ENCODE measurements at places on chromosomes 11 and 22.

DNA sequence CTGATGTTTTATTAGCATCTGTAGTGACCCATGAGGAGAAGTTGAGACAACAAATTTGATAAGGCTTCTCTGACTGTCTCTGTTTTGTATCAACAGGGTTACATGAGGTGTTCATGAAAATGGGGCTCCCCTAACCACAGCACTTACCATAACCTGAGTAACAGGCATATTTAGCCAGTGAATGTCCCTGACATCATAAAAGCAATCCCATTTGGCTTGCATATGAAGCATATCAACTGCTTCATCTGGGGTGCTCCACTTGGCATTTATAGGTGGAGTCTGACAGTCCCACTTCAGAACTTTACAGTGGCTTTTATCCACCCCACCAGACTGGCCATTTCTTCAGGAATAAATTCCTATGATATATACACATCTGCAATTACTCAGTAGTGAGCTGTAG, 257.6 kb downstream of the LUZP2 start:
- DNase-seq, result no peak

GRCh38 chr11:70506658-70506970, 108.3 kb downstream of the CTTN start:
- no peak for DNase-seq

GRCh38 chr11:128188346-128189004, 398.9 kb downstream of the ETS1 start:
- DNase-seq, result no peak

DNA sequence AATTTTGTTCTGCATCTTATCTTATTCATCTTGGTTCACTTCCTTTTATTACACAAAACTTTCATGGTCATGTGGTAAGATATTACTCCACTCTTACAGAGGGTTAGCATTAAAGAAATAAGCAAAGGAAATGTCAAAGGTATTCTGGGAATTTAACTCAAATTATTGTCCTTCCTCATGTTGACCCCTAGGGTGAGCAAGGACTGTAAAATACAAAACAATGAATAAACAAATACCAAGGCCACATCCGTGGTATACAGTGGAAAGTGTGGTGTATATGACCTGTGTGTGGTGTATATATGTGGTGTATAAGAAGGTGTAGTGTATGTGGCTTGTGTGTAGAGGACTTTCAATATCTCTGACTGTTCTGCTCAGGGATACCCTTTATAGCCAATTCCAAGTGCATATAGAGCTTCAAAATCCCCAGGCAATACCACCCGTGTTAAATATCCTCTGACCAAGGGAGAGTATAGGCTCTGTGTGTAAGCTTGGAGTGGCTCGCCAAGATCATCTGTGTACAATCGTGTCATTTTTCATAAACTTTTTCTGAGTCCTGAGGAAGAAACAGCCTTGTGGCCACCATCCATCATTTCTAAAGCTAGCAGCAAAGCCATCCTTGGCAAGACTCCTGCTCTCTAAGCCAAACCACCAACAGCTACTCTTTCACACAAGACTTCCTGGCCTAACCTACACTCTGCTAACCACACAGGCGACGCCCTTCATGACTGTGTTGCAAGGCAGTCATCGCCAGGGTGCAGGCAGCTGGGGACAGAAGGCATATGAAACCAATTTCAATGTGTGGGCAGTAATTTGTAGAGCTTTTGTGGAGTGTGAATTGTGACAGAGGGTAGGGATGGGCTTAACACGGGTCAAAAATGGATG, 548.0 kb downstream of the ETS1 start:
- no peak for DNase-seq

DNA sequence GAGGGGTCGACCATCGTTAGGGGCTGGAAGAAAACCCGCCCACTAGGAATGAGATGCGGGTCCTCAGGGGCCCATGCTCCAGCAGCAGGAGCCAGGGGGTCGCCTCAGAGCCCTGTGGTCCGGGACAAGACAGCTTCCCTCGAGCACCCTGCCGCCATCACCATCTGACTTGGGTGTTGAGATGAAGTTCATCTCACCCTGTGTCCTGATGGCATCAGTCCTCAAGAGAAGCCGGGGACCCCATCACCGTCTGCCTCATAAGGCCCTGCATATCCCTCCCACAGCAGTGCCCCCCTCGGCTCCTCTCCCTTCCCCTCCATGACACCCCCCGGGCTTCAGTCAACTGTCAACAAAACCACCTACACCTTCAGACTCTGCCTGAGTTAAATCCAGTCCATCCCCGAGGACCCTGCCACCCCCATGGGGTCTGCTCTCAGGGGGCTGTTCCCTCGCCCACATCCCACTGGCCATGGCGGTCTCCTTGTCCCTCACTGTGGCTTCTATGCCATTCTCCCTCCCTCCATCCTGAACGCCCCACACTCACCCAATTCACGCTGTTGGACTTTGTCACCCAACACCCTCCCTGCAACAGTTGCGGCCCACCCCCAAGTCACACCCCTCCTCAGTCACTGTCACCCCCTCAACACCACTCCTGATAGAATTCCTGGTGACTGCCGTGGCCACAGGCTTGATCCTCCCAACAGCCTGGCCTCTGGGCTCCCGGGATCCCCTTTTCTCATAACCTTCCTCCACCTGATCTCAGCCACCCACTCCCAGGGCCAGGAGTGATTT, 87.7 kb upstream of the RTL6 start:
- no peak for DNase-seq

DNA sequence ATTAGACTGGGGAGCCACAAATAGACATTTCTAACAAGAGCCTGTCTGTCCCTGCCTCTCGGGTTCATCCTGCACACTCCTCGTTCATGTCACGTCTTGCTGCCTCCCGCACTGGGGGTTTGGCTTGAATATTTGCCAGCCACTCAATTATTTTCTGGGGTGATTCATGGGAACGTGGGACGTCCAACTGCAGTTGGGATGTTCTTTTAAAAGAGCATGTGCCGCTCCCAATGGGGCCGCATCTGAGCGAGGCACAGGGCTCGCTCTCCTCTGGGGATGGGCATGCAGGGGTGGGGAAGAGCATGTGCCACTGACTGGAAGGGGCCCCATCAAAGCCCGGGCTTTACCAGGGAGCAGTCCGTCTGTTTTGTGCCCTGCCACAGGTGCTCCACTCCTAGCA, 43.4 kb downstream of the PARVG start:
- DNase-seq, result no peak

- DNase-seq, result no peak
Measured at GRCh38 chr11:130023204-130023603, 20.6 kb upstream of the PRDM10 start.

GRCh38 chr22:25397616-25398015, 166.9 kb upstream of the GRK3 start:
- no peak for DNase-seq

GRCh38 chr22:31272522-31273446, 19.5 kb downstream of the PIK3IP1 start:
- DNase-seq, result peak; percentile 52

DNA sequence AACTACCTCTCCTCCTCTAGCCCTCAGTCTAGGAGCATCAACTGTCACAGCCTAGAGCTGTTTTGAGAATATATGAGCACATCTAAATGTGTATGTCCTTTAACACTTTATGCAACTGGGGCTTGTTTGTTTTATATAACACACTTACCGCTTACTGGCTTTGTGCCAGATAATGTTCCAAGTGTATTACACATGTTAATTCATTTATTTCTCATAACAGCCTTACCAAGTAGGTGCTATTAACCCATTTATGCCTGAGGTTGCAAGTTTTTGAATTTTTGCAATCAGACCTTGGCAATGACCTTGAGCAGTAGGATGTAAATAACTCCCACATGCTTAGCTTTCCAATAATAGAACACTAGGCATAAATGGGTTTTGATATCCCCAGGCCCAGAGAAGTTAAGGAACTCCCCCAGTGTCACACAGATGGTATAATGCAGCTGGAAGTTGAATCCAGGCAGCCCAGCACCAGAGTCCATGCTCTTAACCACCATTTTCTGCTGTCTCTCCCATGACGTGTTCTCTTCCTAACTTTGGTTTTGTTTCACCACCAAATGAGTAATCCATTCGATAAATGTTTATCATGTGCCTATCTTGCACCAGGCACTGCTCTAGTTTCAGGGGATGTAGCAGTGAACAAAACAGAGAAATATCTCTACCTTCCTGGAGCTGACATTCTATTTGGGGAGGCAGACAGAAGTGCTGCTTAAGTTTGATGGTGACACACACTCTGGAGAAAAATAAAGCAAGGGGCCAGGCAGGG, 23.1 kb downstream of the PRDM11 start:
- no peak for DNase-seq

GRCh38 chr11:117819096-117820040, 5.2 kb downstream of the FXYD2 start:
- no peak for DNase-seq

DNA sequence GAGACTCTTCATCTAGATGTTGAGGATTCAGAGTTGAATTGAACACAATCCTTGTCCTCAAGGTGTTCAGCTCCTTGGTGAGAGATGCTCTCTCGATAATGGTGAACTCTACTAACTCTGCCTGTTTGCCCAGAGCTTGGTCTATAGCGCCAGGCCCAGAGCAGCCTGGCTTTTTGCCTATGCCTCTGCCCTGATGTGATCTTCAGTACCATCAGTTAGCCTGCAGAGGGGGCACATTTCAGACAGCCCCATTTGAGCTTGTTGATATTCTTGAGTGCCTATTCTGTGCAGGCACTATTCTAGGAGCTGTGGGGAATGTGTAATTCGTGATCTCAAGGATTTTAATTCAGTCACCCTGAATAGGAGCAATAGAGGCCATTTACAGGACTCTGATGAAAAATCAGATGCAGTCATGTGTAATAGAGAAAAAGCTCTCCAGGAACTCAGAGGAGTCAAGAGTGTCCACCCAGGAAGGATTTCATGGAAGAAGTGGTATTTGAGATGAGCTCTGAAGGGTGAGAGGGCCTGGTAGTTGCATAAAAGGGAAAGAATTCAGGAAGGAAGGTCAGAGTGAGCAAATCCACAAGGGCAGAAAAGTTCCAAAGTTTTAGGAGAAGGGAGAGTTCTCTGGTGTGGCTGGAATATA, 19.3 kb downstream of the GTPBP1 start:
- no peak for DNase-seq

DNA sequence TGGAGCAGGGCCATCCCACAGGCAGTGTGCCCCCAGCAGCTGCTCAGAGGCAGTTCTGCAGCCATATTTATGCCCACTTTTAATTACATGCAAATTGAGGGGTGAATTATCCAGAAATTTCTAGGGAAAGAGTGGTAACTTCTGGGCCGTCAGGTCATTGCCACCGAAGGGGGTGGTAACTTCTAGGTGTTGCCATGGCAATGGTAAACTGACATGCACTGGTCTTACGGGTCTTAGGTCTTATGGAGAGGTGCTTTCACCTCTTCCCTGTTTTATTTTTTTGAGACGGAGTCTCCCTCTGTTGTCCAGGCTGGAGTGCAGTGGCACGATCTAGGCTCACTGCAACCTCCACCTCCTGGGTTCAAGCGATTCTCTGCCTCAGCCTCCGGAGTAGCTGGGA, 3.8 kb upstream of the TMEM134 start:
- DNase-seq, result no peak

DNA sequence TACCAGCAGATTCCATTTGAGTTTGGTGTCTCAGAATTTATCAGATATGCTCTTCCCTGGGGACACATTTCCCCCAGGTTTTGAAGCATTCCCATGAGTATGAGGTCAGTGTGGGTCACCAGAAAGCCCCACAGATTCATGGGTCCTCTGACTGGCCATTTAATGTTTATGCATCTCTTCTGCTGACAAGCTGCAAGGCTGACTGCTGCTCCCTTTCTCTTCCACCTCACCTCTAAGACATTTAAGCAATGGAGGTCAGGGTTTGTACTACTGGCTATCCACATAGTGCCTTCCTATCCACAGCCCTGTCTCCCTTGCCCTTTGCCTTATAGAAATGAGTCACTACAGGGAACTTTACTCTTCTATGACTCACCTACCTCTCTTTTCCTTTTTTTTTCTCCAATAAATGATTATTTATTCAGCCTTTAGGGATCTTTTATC, 106.0 kb upstream of the TIMP3 start:
- DNase-seq, result peak; percentile 75

DNA sequence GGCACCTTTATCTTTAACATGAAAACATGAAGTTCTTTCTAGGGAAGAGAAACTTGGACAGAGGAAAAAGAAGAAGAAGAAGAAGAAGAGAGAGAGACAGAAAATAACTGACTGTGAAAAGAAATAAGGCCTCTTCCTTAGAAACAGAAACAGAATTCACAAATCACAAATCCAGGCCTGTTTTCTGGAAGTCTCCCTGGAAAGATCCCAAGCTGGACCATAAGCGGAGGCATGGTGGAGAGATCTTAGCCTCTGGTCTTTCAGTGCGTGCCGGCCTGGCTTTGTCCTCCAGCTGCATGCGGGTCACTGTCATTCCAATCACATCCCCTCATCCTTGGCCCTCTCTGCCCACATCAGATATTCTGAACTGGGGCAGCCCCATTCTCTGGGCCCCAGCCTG, 6.9 kb downstream of the FXYD6 start:
- DNase-seq, result no peak

DNA sequence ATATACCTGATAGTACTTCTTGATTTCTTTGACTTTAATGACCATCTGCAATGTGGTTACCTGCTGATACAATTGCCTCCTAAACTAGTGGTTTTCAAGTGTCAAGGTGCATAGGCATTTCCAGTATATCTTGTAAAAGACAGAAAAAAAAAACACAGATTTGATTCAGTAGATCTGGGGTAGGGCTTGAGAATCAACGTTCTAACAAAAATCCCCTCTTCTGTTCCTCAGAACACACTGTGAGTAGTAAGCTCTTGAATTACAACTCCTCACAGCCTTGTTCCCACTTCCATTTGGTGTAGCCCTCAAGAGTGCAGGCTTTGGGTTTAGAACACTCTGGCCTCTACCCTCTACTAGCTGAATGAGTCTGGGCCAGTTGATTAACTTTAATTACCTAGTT, 78.0 kb upstream of the CTSC start:
- DNase-seq, result no peak

DNA sequence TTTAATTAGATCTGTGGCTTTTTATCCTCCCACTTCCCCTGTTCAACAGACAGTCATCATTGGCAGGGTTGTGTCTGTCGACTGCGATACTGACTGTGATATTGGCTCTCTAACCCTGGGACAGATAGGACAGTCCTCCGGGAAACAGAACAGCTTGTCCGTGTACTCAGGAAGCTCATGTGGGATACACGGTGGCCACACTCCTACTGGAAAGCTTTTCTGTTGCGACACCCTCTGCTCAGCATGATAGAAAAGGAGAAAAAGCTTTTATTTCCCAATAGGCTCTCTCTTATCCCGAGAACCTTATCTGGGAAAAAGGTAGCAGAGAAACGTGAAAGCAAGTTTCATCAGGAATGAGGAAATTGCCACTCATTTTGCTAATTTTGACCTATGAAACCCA, 60.4 kb upstream of the HSPA8 start:
- no peak for DNase-seq

GRCh38 chr11:69813839-69814238, 5.4 kb downstream of the FGF3 start:
- no peak for DNase-seq

DNA sequence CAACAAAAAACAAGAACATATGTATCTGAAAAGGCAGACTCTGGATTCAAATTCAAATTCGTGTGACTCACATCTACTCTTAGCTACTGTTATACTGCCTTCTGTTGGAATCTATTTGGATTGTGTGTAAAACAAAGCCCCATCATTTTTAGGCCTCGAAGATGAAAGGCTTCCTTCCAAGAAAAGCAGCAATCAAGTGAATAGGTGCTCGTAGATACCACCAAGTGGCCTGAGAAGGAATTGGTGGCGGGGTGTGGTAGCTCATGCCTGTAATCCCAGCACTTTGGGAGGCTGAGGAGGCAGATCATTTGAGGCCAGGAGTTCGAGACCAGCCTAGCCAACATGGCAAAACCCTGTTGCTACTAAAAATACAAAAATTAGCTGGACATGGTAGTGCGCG, 4.2 kb downstream of the GRAMD1B start:
- DNase-seq, result no peak

Measured in T1000 (cell line).